Foreskin fibroblast (primary cell): ENCODE measurements at places on chromosomes 13 and 19.

DNA sequence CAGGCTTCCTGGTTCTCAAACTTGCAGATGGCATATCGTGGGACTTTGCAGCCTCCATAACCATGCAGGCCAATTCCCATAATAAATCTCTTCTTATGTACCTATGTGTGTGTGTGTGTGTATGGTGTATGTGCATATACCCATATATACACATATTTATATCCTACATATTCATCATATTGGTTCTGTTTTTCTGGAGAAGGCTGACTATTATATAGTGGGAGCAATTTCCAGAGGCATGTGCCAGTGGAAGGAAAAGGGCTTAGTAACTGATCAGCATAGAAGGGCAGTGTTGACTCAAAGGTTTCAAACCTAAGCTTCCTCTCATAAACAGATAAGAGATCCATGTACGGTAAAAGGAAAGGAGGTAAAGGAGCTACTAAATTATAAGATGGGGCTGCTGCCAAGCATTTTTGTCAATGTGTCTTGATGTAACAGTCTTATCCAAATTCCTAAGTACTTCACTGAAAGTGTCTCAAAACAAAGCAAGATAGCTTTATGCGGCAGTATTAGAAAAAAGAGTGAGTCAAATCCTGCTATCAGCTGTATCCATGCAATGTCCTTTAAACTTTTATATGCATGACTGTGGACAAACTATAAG lies 432.1 kb downstream of the TBC1D4 start:
- peak; percentile 27 for DNase-seq

GRCh38 chr13:84646957-84647356 lies 764.7 kb upstream of the SLITRK1 start:
- no peak for DNase-seq

DNA sequence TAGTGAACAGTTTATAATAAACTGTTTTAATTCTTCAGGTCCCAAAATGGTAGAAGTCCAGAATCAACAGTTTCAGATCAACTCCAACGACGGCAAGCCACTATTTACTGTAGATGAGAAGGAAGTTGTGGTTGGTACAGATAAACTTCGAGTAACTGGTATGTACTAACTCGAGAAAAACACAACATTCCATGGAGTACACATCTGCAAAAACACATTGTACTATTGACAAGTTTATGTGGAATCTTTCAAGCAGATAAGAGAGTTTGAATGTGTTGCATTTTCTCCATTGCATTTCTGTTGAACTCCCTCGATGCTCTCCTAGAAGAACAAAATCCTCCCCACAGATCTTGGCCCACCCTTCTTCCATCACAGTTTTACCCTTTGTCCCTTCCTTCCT lies 98.5 kb downstream of the SGCG start:
- no peak for DNase-seq

DNA sequence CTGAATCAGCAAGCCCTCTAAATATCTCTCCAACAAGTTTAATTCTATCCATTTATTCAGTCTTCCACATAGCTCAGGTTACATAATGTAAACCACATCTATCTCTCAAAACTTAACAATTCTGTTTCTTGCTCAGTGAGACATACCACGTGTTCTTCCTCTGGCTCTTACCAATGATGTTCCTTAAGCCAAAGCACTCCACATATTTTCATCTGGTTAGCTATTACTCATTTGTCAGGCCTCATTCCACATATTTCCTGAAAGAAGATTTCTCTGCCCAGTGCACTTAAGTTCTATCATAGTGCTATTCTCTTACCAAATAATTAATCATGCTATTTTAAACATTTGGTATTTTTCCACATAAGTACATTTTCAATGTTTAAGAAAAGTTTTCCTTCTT lies 403.3 kb upstream of the ATXN8OS start:
- no peak for DNase-seq

DNA sequence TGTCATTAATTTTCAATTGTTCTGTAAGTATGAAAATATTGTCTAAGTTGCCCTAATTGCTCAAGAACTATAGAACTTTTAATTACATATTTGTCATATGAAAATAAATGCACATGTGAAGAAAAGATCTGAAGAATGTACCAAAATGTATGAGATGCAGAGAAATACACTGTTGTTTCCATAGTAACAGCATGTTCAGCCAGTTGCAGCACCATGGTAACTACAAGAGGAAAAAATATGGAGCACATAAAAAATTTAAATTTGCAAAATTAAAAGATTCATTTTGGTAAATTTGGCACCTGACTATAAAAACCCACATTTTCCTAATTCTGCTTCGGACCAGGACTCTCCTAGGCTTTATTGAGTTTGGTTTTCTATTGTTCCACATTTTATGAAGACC lies 1170.0 kb upstream of the MIR17HG start:
- DNase-seq: no peak
